Heart left ventricle (tissue), 16 donors: ENCODE measurements at places on chromosomes 6 and 20. TPM values are rescaled to one million over a fixed set of nuclear protein-coding genes. Genes with fewer than 3 reads are reported as not detected.

DNA sequence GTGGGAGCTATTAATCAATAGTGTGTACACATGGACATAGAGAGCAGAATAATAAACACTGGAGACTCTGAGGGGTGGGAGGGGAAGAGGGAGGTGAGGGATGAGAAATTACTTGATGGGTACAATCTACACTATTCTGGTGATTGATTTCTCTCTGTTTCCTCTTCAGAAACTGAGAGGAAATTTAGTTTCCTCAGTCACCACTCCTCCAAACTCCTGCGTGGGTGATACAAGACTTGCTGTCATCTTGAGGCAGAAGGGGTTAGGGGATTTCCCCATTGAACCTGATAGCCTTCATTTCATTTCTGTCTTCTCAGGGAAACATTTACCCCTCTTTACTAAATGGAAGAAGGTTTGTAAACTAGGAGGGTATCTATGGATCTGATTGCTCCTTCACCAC, 84.3 kb upstream of the ESR1 start:
- no peaks in the 10 kb centered on the region for H3K36me3 ChIP-seq
- H3K27me3 ChIP-seq: no peaks in the 10 kb centered on the region

- DNase-seq: no peak
- H3K36me3 ChIP-seq: no peaks in the 10 kb centered on the region
- no peak overlapping the region for H3K4me3 ChIP-seq
- no peak overlapping the region for H3K27ac ChIP-seq
These were observed 4.8 kb upstream of the SRSF12 start for GRCh38 chr6:89122625-89123024.

Gene PTGIS
- total RNA-seq: 22.0 TPM

DNA sequence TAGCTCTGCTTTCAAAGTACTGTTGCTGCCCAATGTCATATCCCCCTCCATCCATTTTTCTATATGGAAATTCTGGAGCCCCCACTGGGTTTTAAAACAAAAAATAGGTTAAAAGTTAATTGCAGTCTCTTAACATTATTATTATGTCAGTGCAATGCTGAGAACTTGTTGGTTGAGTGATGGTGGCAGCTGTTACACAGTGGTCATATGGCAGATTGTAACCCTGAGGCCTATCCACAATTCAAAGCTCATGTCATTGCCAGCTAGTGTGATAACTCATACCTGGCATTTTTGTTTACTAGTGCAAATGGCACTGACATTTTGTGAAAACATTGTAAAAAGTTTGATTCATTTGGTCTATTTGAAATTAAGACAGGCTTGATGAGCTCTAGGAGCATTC, 305.7 kb upstream of the FLRT3 start:
- no peak overlapping the region for H3K4me3 ChIP-seq
- H3K36me3 ChIP-seq: no peaks in the 10 kb centered on the region
- H3K27me3 ChIP-seq: no peaks in the 10 kb centered on the region
- H3K4me1 ChIP-seq: no peaks in the 10 kb centered on the region

GRCh38 chr6:111777357-111777756, 95.9 kb downstream of the FYN start:
- no peak for DNase-seq
- H3K4me1 ChIP-seq: peaks cover 21% of the 10 kb centered on the region
- H3K27ac ChIP-seq: no peak overlapping the region
- no peaks in the 10 kb centered on the region for H3K27me3 ChIP-seq
- peaks cover 13% of the 10 kb centered on the region for H3K36me3 ChIP-seq

Gene LINC00237
- not detected for total RNA-seq

GRCh38 chr6:137676888-137677287, 182.7 kb upstream of the OLIG3 start:
- H3K4me1 ChIP-seq: no peaks in the 10 kb centered on the region
- H3K27me3 ChIP-seq: no peaks in the 10 kb centered on the region
- no peak overlapping the region for H3K4me3 ChIP-seq
- H3K27ac ChIP-seq: no peak overlapping the region

- H3K27me3 ChIP-seq: no peaks in the 10 kb centered on the region
- no peak for DNase-seq
- no peak overlapping the region for H3K4me3 ChIP-seq
These were observed 134.2 kb downstream of the CEP57L1 start for GRCh38 chr6:109229536-109229935.

- no peak overlapping the region for H3K4me3 ChIP-seq
- H3K4me1 ChIP-seq: peaks cover 5% of the 10 kb centered on the region
- DNase-seq: no peak
- H3K27ac ChIP-seq: no peak overlapping the region
- no peaks in the 10 kb centered on the region for H3K36me3 ChIP-seq
- no peaks in the 10 kb centered on the region for H3K27me3 ChIP-seq
These were observed 11.1 kb downstream of the TPD52L1 start for GRCh38 chr6:125164696-125165095.

DNA sequence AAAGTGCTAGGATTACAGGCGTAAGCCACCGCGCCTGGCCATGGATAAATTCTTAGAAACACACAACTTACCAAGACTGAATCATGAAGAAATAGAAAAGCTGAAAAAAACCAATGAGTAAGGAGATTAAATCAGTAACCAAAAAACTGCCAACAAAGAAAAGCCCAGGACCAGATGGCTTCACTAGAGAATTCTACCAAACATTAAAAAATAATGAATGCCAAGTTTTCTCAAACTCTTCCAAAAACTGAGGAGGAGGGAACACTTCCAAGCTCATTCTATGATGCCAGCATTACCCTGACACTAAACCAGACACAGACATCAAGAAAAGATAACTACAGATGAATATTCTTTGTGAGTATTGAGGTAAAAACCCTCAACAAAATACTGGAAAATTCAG, 44.3 kb downstream of the USP49 start:
- H3K27ac ChIP-seq: no peak overlapping the region
- no peaks in the 10 kb centered on the region for H3K27me3 ChIP-seq
- no peaks in the 10 kb centered on the region for H3K36me3 ChIP-seq
- H3K4me3 ChIP-seq: no peak overlapping the region
- H3K4me1 ChIP-seq: no peaks in the 10 kb centered on the region

DNA sequence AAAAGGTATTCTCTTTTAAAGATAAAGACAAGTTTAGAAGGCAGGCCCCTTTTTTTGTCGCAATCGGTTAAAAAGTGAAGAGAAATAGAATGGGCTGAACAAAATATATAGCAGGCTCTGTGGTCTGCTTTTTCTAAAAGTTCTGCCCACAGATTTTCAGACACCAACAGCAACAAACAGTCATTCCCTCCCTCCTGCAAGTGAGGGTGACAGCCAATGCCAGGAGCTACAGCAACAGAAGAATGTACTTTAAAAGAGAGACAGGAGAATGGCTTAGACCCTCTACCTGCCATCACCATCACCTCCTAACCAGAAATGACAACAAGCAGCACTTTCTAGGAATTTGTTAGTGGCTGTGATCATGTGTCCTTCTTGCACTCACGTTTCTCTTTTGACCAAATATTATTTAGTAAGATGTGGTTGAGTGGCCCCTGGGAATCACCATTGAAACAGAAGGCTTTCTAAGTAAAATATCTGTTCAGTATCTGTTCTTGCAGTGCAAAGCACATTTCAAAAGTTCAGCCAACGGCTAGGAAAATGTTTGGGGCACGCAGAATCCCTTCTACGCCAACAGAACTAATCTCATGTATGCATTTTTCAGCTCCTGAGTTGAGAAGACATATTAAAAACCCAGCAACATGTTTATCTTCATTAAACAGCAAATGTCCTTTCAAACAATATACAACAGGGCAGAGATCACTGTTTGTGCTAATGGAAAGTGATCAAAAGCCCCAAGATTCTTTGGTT, 248.5 kb downstream of the ATXN1 start:
- no peak for DNase-seq
- H3K27me3 ChIP-seq: no peaks in the 10 kb centered on the region
- no peaks in the 10 kb centered on the region for H3K36me3 ChIP-seq
- H3K4me3 ChIP-seq: no peak overlapping the region

Gene LTB
- total RNA-seq: 0.85 TPM

DNA sequence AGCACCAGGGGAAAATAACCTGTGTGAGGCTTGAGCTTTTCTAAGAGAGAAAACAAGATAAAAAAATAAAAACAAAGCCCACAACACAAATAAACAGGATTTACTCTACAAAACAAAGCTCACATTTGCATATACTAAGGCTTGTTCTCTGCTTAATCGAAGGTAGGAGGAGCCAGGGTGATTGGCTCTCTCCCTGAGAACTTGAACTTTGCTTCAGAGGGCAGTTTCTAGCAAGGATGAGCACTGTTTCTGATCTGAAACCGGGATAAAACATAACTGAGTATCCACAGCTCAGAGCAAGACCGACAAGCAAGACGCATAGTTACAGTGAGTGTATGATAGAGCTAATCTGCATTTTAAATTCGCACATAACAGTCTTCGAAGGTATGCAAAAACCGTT, 200.6 kb downstream of the PRKN start:
- H3K4me3 ChIP-seq: no peak overlapping the region
- H3K27ac ChIP-seq: no peak overlapping the region
- H3K27me3 ChIP-seq: no peaks in the 10 kb centered on the region
- no peak for DNase-seq

Gene HEY2
- total RNA-seq: 49.8 TPM

GRCh38 chr6:113779656-113780055, 77.5 kb upstream of the MARCKS start:
- no peaks in the 10 kb centered on the region for H3K36me3 ChIP-seq
- no peak for DNase-seq
- H3K27ac ChIP-seq: no peak overlapping the region
- no peaks in the 10 kb centered on the region for H3K4me1 ChIP-seq
- H3K4me3 ChIP-seq: no peak overlapping the region

Gene MATN4
- not detected for total RNA-seq

Gene PROKR2
- total RNA-seq: not detected

Gene TP53TG5
- 0.58 TPM for total RNA-seq

Gene FAM83B
- 0.50 TPM for total RNA-seq

Gene ZBTB24
- 2.8 TPM for total RNA-seq

DNA sequence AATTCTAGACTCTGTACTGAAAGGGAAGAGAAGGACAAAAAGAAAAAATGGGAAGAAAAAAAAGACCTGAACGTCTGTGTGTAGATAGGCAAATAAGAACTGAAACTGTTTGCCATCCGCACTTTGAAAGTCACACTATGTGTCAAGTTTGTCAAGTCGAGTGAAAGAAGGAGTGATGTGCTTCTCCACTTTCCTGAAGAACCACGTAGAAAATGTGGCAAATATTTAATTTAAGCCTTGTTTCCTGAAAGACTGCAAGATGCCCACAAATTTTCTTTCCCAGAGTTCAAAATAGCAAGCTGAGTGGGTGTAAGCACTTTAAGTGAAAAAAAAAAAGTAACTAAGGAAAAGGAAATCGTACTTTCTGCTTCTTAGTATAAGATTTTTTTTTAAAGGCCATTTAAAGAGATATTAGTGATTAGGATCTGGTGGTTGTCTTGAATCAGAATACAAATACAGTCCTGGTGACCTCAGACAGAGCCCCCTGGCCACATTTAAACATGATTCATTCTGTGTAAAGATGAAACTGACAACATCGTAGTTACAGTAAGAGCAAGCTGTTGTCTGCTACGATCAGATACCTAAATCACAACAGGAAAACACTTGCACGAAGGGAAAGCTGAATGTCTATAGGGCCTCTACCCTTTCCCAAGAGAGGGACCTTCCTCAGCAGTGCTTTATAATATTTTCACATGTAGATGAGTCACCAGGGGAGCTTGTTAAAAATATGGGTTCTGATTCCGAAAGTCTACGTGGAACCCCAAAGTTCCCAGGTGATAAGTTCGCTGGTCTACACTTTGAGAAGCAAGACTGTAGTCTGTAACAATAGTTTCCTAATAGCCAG, 102.3 kb downstream of the HIVEP2 start:
- DNase-seq: no peak
- no peaks in the 10 kb centered on the region for H3K27me3 ChIP-seq
- peaks cover 73% of the 10 kb centered on the region for H3K4me1 ChIP-seq
- H3K27ac ChIP-seq: peak overlapping the region; percentile 59

DNA sequence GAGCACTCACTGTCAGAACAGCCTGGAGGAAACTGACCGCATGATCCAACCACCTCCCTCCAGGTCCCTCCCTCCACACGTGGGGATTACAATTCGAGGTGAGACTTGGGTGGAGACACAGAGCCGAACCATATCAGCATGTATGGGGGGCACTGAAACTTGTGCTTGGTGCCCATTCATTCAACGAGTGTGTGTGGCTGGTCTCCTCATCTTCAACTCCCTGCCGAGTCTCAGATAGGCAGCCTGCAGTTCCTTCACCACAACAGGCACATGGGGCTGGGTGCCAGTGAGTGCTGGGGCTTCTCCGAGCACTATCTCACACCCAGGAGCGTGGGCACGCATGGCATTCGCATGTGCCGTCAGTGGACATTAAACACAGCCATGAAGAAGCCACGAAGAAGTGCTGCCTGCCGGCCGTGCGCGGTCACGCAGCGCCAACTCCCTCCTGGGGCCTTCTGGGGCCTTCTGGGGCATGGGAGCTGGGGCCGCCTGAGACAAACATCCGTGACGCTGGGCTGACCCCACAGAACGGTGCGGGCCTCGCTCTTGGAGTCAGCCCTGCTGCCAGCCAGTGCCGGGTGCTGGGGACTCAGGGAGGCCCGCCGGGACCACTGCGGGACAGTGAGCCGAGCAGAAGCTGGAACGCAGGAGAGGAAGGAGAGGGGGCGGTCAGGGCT, 714 bp upstream of the RTEL1 start:
- peak overlapping the region; percentile 98 for H3K27ac ChIP-seq
- H3K36me3 ChIP-seq: no peaks in the 10 kb centered on the region
- no peaks in the 10 kb centered on the region for H3K27me3 ChIP-seq
- peak overlapping the region; percentile 61 for H3K4me3 ChIP-seq

GRCh38 chr20:48750941-48751635, 76.7 kb downstream of the PREX1 start:
- peak; percentile 77 for DNase-seq
- peaks cover 11% of the 10 kb centered on the region for H3K4me1 ChIP-seq
- H3K36me3 ChIP-seq: no peaks in the 10 kb centered on the region

GRCh38 chr6:511488-512137, 120.1 kb downstream of the IRF4 start:
- no peaks in the 10 kb centered on the region for H3K27me3 ChIP-seq
- H3K4me1 ChIP-seq: no peaks in the 10 kb centered on the region
- H3K36me3 ChIP-seq: peaks cover 12% of the 10 kb centered on the region
- no peak for DNase-seq
- H3K27ac ChIP-seq: no peak overlapping the region

Gene ENPP5
- 7.4 TPM for total RNA-seq

DNA sequence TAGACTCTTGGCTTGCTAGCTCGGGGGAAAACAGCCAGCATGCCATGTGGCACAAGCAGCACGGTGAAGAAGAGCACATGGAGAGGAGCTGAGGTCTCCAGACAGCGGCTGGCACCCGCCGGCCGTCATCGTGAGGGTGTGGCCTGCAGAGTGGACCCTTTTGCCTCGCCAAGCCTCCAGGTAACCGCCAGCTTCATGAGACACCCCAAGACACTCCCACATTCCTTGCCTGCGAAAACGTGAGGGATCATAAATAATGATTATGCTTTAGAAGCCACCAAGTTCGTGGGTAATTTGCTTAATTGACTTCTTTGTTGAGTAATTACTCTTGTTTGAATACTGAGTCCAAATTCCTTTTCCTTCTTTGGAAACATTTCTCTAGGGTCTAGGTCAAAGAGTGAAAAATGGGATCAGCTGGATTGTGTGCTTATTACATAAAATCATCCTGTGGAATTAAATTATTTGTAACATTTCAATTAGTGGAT, 23.2 kb downstream of the FAM50B start:
- no peaks in the 10 kb centered on the region for H3K27me3 ChIP-seq
- no peak overlapping the region for H3K27ac ChIP-seq
- no peaks in the 10 kb centered on the region for H3K36me3 ChIP-seq

Gene MCCD1
- not detected for total RNA-seq
